ENCODE measurements at places on chromosomes 1 and 21. TPM values are rescaled to one million over a fixed set of nuclear protein-coding genes. Genes with fewer than 3 reads are reported as not detected.

The SLC9C2 gene
- under 0.01 TPM for total RNA-seq

The WNT3A gene
- total RNA-seq: not detected

The CLCC1 gene
- 53.3 TPM for total RNA-seq

The SELL gene
- total RNA-seq: 1.0 TPM

The RPTN gene
- 0.13 TPM for total RNA-seq

The AADACL4 gene
- not detected for total RNA-seq

The METTL18 gene
- total RNA-seq: 9.0 TPM

The RAP1A gene
- 33.1 TPM for total RNA-seq

The NMNAT2 gene
- 0.11 TPM for total RNA-seq

The PRAMEF1 gene
- total RNA-seq: not detected

The IL19 gene
- total RNA-seq: not detected

The DAB1 gene
- total RNA-seq: not detected

The AADACL3 gene
- not detected for total RNA-seq

The LRRN2 gene
- total RNA-seq: 0.65 TPM

The RBP7 gene
- total RNA-seq: not detected

The TMEM125 gene
- not detected for total RNA-seq

The C1orf185 gene
- total RNA-seq: not detected

The PKLR gene
- 0.13 TPM for total RNA-seq

The COL11A1 gene
- 156 TPM for total RNA-seq

The SH3BGR gene
- total RNA-seq: 1.4 TPM

The CLCA2 gene
- 0.78 TPM for total RNA-seq

The B3GALT2 gene
- 0.13 TPM for total RNA-seq

The CFHR4 gene
- total RNA-seq: not detected

The SLC66A1 gene
- total RNA-seq: 17.9 TPM

The PLEKHA6 gene
- total RNA-seq: 1.6 TPM

The COL6A1 gene
- 1,285 TPM for total RNA-seq

The PRKCZ gene
- total RNA-seq: 5.8 TPM

The RORC gene
- 0.39 TPM for total RNA-seq

The SEMA6C gene
- total RNA-seq: 1.4 TPM

The TFAP2E gene
- 0.65 TPM for total RNA-seq
